Amniotic stem cell (primary cell): ENCODE measurements at places on chromosomes 5 and 9.

GRCh38 chr9:14277244-14277643, 36.7 kb downstream of the NFIB start:
- DNase-seq: no peak

DNA sequence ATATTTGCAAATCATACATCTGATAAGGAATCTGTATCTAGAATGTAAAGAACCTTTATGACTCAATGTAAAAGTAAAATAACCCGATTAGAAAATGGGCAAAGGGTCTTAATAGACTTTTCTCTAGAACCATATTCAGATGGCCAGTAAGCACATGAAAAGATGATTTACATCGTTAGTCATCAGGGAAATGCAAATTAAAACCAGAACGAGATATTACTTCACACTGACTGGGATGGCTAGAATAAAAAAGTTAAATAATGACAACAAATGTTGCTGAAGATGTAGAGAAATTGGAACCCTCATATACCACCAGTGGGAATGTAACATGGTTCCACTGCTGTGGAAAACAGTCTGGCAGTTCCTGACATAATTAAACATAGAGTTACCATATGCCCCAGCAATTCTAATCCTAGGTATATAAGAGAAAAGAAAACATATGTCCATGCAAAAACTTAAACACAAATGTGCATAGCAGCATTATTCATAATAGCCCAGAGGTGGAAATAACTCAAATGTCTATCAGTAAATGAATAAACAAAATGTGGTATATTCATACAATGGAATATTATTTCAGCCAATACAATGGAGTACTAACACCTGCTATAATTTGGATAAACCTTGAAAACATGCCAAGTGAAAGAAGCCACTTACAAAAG, 100.4 kb upstream of the MAMDC2 start:
- no peak for DNase-seq

DNA sequence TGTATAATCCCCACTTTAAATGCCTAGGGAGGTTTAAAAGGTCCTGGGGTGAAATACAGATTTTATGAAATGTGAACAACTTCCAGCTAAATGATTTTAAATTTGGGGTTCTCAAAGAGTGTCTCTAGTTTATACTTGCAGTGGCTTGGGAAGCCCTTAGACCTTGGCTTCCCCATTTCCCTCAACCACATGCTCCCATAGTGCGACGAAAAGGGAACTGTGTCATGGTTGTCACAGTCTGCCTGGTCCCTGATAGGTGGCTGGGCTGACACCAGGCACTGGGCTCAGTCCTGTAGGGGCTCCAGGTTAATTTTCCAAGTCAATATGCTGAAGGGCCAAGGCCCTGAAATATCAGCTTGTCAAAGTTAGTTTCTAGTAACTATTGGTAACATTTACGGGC, 10.4 kb upstream of the CXCL14 start:
- no peak for DNase-seq

DNA sequence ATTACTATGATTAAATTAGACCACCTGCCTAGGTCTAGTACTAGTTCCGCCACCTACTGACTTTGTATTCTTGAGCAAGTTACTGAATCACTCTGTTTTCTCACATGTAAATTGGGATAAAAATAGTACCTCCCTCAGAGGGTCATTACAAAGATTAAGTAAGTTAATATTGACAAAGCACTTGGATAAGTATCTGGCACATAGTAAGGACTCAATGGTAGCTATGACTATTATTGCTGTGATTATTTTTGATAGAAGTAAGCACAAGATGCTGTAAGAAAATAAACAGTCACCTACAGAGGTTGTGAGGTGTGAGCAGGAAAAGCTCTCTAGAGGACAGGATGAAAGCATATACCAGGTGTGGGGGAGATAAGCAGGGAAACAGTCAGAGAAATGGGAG, 173.1 kb upstream of the PAPPA start:
- no peak for DNase-seq

- peak; percentile 10 for DNase-seq
These were observed 284.3 kb downstream of the CCDC171 start for GRCh38 chr9:15837079-15837679.

- DNase-seq: no peak
These were observed 2188.5 kb upstream of the WWC1 start for GRCh38 chr5:166102947-166103346.

DNA sequence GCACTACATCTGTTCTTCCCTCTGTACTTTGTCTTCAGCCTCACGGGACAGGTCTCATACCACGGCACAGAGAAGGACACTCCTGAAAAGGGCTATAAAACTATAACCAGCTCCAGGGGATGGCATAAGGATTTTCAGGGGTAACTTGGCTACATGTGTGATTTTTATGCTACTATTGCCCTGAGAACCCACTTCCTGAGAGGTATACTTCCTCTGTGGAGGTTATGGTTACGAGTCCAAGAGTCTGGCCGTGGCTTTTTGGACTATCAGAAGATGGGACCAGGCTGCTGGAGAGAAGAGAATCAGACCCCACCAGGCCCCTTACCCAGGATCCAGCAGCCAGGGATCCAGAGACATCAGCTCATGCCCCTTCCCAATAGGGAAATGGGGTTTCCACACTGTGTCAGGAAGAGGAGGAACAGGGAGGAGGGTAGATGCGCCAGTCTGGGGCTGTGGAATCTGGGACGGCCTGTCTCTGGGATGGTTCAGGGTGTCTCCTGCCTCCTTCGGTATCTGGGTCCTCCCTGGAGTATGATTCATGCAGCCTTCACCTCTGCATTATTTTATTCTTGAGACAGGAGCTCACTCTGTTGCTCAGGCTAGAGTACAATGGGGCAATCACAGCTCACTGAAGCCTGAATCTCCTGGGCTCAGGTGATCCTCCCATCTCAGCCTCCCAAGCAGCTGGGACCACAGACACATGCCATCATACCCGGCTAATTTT, 29.7 kb downstream of the WHRN start:
- no peak for DNase-seq

DNA sequence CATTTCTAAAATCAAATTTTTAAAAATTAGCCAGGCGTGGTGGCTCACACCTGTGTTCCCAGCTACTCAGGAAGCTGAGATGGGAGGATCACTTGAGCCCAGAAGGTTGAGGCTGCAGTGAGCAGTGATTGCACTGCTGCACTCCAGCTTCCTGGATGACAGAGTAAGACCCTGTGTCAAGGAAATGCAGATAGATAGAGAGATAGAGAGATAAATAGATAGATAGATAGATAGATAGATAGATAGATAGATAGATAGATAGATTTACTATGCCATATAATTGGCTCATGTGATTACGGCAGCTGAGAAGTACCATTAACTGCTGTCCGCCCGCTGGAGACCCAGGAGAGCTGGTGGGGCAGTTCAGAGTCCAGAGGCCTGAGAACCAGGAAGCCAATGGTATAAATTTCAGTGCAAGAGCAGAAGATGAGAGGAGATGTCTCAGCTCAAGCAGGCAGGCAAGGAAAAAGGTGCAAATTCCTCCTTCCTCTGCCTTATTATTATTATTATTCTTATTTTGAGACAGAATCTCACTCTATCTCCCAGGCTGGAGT, 13.0 kb upstream of the PTGES start:
- DNase-seq: no peak

DNA sequence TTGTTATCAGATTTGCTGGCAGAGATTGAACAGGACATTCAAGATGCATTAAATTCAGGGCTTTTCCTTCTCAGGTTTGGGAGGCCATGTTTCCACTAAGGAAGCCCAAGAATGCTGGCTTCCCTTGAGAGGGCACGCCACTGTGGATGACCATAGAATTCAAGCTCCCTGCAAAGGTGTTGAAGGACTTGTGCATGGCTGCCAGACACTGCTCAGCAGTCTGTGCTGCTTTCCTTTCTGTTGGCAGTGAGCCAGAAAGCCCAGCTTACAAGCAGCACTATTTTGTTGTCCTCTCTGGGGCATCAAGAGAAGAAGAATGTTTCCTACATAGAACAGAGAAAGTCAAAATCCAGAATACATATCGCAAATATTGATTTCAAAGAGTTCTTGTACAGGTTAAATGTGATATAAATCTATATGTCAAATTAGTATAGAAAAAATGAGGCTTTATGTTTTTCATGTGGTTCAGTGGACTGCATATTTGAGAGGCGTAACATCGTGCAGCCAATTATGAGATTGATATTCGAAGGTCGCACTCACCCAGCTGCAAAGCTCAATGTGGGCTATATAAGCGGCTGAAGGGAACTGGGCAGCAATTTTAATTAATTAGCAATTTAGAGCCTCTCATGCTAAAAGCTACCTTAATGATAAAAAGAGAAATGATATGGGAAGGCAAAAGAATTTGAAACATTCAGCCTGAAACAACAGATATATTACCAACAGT, 103.1 kb upstream of the ISL1 start:
- no peak for DNase-seq

DNA sequence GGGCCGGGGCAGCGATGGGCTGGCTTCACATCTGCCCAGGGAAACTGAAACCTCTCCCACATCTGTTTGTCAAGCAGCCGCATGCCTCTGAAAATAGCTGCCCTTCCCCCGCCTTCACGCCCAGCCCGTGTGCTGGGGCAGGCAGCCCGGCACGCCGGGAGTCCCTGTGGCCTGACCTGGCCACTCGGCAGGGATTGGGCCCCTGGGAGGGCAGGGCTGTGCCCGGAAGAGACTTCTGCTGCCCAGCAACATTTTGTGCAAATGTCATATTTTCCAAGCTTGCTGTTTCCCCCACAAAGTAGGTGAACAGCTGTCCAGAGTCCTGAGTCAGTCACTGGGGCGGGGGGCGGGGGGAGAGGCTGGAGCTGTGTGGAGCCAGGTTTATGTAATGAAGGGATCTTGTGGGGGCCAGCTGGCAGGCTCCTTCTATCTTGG, 8.2 kb downstream of the COL27A1 start:
- DNase-seq: no peak

DNA sequence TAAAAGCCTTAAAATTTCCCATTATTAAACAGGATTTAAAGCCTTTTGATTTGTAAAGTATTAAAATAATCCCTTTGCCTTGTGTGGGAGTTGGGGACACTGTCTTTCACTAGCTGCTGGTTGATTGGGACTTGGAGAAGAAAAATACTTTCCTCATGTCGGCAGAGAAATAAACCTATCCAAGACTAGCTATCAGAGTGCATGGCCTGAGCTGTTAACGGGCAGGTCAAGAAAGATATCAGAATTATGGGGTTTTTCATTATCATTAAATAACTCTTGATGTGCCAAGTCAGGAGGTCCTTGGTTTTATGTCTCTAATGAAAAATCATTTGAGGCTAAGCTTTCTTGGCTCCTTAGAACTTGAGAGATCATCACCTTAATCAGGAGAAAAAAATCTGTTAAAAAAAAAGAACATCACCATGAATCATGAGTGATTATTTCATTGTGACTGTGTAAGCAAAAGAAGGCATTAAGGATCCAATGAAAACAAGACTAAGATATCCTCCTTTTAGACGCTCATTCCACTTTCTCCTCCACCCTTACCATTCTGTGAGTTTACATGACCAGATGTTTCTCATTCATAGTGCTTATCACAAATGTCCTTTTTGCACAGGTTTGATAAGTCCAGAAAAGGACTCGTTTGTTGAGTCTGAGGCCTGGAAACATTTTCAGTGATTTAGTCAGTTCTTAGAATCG, 140.4 kb upstream of the EGFLAM start:
- no peak for DNase-seq

DNA sequence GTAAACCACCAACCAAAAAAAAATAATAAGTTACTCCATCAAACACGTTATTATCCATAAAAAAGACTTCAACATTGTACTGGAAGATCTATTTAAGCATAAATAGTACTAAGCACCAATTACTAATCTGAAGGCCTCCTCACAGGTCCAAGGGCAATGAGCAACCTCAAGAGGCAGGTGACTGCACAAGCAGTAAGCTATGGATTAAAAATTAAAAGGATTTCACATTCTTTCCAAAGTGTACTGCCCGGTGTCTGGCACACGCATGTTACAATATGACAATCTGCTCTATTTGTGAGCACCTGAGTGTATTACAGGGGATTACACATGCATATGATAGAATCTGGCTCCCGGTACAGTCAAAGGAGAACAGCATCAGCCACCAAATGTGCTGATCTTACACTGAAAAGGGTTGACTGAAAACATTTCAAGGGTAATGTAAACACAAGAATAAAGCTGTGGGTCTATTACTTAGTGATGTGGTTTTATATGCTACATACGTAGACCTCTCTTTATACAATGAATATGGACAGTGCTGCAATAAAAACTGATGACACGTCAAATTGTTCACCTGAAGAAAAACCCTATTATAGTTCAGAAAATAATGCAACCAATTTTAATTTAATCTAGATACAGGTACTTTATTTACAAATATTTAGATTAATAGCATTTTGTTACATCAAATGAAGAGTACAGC, 22.8 kb downstream of the RAB14 start:
- no peak for DNase-seq

- no peak for DNase-seq
These were observed 12.5 kb downstream of the ST8SIA4 start for GRCh38 chr5:100890461-100891008.

- no peak for DNase-seq
These were observed 100.0 kb downstream of the NLN start for GRCh38 chr5:65821966-65822365.

- DNase-seq: no peak
These were observed 13.9 kb downstream of the NINJ1 start for GRCh38 chr9:93119953-93120845.

DNA sequence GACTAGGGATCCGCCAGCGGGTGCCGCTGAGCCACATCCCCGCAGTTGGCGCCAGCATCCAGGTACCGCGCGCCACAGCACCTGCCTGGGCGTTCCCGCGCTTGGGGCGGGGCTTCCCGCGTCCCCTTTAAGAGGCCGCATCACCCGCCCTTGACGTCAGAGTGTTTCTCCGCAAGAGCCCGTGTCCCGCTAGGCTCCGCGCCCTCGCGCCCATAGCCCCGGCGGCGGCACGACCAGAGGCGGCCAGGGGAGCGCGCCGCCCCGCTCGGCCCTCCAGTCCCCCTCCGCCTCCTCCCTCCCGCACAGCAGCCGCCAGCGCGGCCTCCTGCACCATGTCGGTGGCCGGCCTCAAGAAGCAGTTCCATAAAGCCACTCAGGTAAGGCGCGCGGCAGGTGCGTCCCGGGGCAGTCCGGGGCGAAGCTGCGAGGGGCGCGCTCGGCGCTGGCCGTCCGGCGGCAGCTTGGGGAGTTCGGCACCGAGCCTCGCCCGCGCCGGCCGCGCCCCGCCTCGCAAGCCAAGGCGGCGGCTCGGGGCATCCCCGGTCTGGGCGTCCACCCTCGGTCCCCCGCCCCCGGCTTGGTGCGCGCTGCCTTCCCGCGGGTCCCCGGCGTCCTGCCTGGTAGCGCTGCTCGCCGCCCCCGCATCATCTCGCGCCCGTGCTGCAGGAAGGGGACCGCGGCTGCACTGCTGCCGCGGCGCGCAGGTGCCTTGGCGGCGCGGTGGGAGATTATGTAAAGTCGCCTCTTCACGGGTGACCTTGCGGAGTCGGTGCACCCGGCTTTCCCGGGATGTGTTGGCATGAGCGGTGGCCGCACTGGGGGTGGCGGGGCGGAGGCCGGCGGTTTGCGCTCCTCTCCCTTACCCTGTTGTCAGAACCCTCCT, at the start of gene SH3GL2:
Gene SH3GL2, plus strand, starts transcription at position 156 of the 883 bp plus-strand sequence.
- no peak for DNase-seq
